ENCODE measurements at places on chromosomes 6 and 20. TPM values are rescaled to one million over a fixed set of nuclear protein-coding genes. Genes with fewer than 3 reads are reported as not detected.

DNA sequence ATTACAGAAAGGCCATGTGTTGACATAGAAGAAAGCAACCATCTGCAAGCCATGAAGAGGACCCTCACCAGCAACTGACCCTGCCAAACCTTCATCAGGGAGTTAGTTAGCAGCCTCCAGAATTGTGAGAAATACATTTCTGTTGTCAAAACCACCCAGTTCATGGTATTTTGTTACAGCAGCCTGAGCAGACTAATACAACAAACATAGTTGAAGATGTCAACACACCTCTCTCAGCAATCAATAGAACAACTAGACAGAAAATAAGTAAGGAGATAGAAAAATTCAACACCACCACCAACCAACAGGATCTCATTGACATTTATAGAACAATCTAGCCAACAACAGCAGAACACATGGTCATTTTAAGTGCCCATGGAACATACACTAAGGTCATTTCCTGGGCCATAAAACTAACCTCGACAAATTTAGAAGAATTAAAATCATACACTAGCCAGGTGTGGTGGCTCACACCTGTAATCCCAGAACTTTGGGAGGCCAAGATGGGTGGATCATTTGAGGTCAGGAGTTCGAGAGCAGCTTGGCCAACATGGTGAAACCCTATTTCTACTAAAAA lies 32.7 kb downstream of the TCP11 start:
- no peaks in the 10 kb centered on the region for H3K36me3 ChIP-seq
- H3K27ac ChIP-seq, result no peak overlapping the region
- H3K27me3 ChIP-seq, result no peaks in the 10 kb centered on the region
- DNase-seq, result no peak

DNA sequence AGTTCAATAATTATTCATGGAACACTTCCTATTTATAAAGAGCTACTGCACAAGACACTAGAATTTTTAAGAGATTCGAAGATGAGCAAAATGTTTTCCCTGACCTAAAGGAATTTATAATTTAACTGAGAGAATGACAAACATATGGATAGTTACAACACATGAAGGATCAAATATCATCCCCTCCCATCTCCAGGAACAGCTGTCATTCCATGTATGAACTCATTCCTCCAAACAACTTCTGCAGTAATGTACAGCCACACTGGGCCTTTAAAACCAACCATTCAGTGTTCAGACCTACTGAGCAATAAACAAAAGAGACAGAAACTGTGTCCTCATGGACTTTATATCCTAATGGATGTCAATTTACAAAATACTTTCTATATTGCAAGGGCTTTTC lies 87.8 kb downstream of the KIF16B start:
- no peaks in the 10 kb centered on the region for H3K27me3 ChIP-seq
- no peak overlapping the region for H3K27ac ChIP-seq
- no peak for DNase-seq

GRCh38 chr6:30219244-30219643 lies 6.0 kb upstream of the TRIM26 start:
- peaks cover 4% of the 10 kb centered on the region for H3K4me1 ChIP-seq
- no peak overlapping the region for H3K27ac ChIP-seq
- no peaks in the 10 kb centered on the region for H3K36me3 ChIP-seq

- H3K27ac ChIP-seq, result no peak overlapping the region
- peaks cover 41% of the 10 kb centered on the region for H3K36me3 ChIP-seq
- H3K27me3 ChIP-seq, result no peaks in the 10 kb centered on the region
- no peak for DNase-seq
- no peak overlapping the region for H3K4me3 ChIP-seq
These were observed 152.5 kb downstream of the MTHFD1L start for GRCh38 chr6:151018046-151018445.

- H3K4me3 ChIP-seq, result no peak overlapping the region
- H3K4me1 ChIP-seq, result no peaks in the 10 kb centered on the region
- no peak for DNase-seq
- no peak overlapping the region for H3K27ac ChIP-seq
- no peaks in the 10 kb centered on the region for H3K27me3 ChIP-seq
- H3K36me3 ChIP-seq, result no peaks in the 10 kb centered on the region
These were observed 17.7 kb downstream of the SRXN1 start for GRCh38 chr20:635028-635892.

GRCh38 chr20:38763616-38764015 lies 15.4 kb downstream of the ACTR5 start:
- peaks cover 76% of the 10 kb centered on the region for H3K36me3 ChIP-seq
- H3K27me3 ChIP-seq, result no peaks in the 10 kb centered on the region
- DNase-seq, result no peak
- no peak overlapping the region for H3K4me3 ChIP-seq
- no peaks in the 10 kb centered on the region for H3K4me1 ChIP-seq

DNA sequence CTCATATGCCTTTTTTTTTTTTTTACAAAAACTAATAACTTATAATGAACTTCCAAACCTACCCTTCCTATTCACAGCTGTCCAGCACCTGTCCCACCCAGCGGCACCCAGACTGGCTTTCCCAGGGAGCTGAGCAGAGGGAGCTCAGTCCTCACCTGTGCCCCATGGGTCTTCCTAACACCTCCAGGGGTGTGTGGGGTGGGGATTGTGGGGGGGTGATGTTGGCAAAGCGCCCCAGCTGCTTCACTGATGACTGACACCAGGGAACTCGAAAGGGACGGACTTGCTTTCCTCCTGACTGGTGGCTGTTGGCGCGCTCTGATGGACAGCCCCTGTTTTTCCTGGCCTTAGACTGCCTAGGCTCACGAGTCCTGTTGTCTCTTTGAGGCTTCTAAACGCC lies 14.2 kb upstream of the SYNJ2 start:
- H3K4me3 ChIP-seq, result no peak overlapping the region
- no peak overlapping the region for H3K27ac ChIP-seq
- no peaks in the 10 kb centered on the region for H3K36me3 ChIP-seq
- no peak for DNase-seq
- H3K4me1 ChIP-seq, result peaks cover 3% of the 10 kb centered on the region
- H3K27me3 ChIP-seq, result no peaks in the 10 kb centered on the region

- DNase-seq, result no peak
- H3K27ac ChIP-seq, result no peak overlapping the region
- no peaks in the 10 kb centered on the region for H3K4me1 ChIP-seq
- H3K4me3 ChIP-seq, result no peak overlapping the region
These were observed 677.2 kb upstream of the SLC35B3 start for GRCh38 chr6:9112544-9112943.

- H3K4me3 ChIP-seq, result no peak overlapping the region
- DNase-seq, result no peak
- H3K36me3 ChIP-seq, result peaks cover 8% of the 10 kb centered on the region
- no peaks in the 10 kb centered on the region for H3K27me3 ChIP-seq
- H3K4me1 ChIP-seq, result no peaks in the 10 kb centered on the region
These were observed 59.1 kb downstream of the AGPAT4 start for GRCh38 chr6:161214722-161215121.

- DNase-seq, result no peak
- peaks cover 18% of the 10 kb centered on the region for H3K4me1 ChIP-seq
- peaks cover 13% of the 10 kb centered on the region for H3K36me3 ChIP-seq
- H3K27ac ChIP-seq, result no peak overlapping the region
These were observed 471.7 kb downstream of the CDKAL1 start for GRCh38 chr6:21005816-21006570.

DNA sequence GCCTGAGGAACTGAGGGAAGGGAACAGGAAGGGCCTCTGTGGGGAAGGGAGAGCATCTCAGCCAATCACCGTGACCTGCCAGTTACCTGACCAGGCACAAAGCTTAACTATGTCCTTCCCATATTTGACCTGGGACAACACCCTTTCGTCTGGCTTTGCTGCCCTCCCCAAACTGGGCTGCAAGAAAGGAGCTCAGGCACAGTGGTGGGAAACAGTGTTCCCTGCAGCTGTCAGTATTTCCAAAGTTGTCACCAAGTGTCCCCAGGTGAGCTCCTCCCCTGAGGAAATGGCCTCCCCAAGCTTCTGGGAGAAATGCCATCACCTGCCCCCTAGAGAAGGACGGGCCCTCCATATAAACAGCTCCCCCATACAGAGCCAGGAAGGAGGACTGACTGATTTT lies 17.9 kb downstream of the NCR2 start:
- no peak overlapping the region for H3K27ac ChIP-seq
- no peak overlapping the region for H3K4me3 ChIP-seq
- no peaks in the 10 kb centered on the region for H3K4me1 ChIP-seq
- DNase-seq, result no peak

GRCh38 chr6:20427856-20428255 lies 26.2 kb downstream of the E2F3 start:
- H3K4me1 ChIP-seq, result no peaks in the 10 kb centered on the region
- peak overlapping the region; percentile 88 for H3K27ac ChIP-seq
- no peak overlapping the region for H3K4me3 ChIP-seq
- no peak for DNase-seq
- no peaks in the 10 kb centered on the region for H3K36me3 ChIP-seq
- H3K27me3 ChIP-seq, result no peaks in the 10 kb centered on the region

DNA sequence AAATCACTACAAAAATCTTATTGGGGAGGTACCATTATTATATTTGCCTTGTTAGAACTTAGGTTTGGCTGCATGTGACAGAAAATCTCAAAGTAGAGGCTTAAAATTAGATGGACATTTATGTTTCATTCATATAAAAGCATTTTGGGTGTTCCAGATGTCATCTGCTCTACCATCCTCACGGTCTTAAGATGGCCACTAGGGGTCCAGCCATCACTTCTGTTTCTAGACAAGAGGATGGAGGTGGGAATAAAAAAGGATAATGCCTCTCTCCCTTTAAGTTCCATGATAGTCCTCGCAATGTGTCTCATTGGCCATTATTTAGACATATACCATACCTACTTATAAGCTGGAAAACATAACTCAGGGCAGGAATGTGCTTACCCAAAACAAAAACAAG lies 929.5 kb downstream of the KIF16B start:
- DNase-seq, result no peak
- H3K4me3 ChIP-seq, result no peak overlapping the region
- H3K4me1 ChIP-seq, result no peaks in the 10 kb centered on the region

DNA sequence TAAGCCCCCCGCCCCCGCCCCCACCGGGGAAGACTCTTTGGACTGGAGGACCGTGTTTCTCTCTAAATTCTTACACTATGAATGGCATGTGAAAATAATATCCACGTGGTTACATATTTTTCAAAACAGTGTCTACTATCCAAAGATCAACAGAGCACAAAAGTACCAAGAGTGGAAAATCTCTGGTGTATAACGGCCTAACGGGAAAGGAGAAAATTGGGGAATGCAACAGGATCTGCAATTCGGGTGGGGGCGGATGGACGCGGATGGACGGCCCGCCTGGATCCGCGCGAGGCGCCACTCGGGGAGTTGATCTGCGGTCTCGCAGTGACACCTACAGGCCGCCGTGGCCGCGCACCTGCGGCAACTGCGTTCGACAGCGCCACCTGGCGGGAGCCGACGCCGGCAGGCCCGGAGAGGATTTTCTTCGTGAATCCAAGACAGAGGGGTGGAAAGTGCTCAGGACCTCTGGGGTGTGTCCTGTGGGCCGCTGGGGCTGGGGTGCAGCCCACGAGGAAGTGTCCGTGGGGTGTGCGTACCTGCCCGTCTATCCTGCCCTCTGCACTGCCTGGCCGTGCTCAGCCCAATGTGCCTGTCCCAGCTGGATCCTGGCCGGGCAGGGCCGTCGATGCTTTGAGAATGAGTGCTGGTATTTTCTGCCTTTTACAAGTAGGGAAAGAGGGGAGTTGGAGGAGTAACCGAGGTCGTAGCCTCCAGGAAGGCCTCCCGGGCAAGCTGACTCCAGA lies 18.6 kb downstream of the ANKRD60 start:
- H3K4me1 ChIP-seq, result no peaks in the 10 kb centered on the region
- H3K4me3 ChIP-seq, result no peak overlapping the region
- no peak overlapping the region for H3K27ac ChIP-seq
- H3K36me3 ChIP-seq, result no peaks in the 10 kb centered on the region
- peaks cover 13% of the 10 kb centered on the region for H3K27me3 ChIP-seq

GRCh38 chr20:54438166-54438565 lies 37.2 kb upstream of the DOK5 start:
- no peak overlapping the region for H3K4me3 ChIP-seq
- no peak for DNase-seq
- no peak overlapping the region for H3K27ac ChIP-seq
- H3K4me1 ChIP-seq, result no peaks in the 10 kb centered on the region

GRCh38 chr6:30626484-30627366 lies at the start of gene ATAT1:
Gene ATAT1 (plus strand): TSS chr6:30626874.
- H3K27ac ChIP-seq, result peak within 1 kb of the TSS; percentile 93
- peaks cover 85% of the 10 kb centered on the region for H3K36me3 ChIP-seq
- peak; percentile 97 for DNase-seq
- H3K27me3 ChIP-seq, result no peaks in the 10 kb centered on the region
- peaks cover 12% of the 10 kb centered on the region for H3K4me1 ChIP-seq

DNA sequence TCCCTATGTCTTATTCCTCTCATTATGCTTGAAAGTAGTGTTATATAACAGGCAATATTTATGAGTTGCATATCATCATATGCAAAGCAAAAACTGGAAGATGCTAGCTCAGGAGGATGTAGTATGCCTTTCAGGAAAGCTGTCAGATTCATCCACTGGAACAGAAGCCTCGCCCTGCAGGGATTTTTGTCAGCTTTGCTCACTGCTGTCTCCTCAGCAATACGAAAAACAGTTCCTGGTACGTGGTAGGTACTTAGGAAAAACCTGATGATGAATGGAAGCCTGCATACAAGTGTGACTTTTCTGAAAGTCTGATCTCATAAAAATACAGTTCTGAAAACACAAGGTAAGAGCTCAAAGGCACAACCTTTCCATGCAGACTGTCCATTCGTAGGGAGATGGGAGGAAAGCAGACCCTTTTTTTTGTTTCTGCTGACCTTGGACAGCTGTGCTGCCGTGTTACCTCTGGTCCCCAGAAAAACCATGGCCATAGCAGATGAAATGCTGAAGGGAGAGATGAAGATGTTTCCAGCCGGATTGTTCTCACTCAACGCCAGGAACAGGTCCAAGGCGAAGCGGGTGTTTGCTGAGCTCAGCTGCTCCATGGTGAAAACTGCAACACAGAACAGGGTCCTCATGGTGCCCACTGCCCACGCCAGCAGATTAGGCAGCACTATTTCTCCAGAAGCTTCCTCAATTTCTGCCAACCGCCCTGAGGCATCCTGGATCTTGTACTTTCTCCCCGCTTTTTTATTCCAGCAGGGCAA lies 1.5 kb downstream of the SERPINB1 start:
- DNase-seq, result no peak
- H3K36me3 ChIP-seq, result peaks cover 49% of the 10 kb centered on the region
- no peaks in the 10 kb centered on the region for H3K27me3 ChIP-seq

DNA sequence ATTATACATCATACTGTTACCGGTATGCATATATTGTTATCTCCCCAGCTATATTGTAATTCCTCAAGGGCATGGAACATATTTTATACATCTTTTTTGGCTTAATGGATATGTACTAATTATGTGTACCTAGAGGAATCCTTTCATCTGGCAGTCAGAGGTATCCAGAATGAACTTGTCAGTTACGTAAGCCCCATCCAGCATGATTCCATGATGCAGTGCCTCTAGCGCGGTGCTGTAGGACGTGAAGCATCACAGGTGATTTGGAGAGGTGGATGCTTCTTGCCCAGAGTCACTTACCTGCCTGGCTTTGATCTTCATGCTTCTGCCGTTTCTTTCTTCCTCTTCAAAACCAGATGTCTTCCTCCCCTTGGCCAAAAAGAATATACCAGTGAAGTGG lies 159.1 kb downstream of the UST start:
- no peak overlapping the region for H3K27ac ChIP-seq
- DNase-seq, result no peak
- no peaks in the 10 kb centered on the region for H3K4me1 ChIP-seq
- no peaks in the 10 kb centered on the region for H3K36me3 ChIP-seq
- no peaks in the 10 kb centered on the region for H3K27me3 ChIP-seq

TGM3 gene
- 0.40 TPM for total RNA-seq

MAS1 gene
- not detected for total RNA-seq

SEL1L2 gene
- not detected for total RNA-seq

NTSR1 gene
- total RNA-seq, result 0.52 TPM

XPO5 gene
- total RNA-seq, result 24.8 TPM

CST3 gene
- total RNA-seq, result 644 TPM

NELFE gene
- 41.0 TPM for total RNA-seq

VWA7 gene
- 0.69 TPM for total RNA-seq

GPLD1 gene
- total RNA-seq, result 4.3 TPM

RAMACL gene
- 2.6 TPM for total RNA-seq

All from spleen (tissue), 13 donors.